ENCODE measurements at places on chromosomes 1 and 21.

- DNase-seq, result no peak
Measured at GRCh38 chr1:216851073-216851472, 127.8 kb upstream of the ESRRG start.

GRCh38 chr1:151720974-151721787 is at the start of gene RIIAD1:
Gene RIIAD1, plus strand, starts transcription at chr1:151721522. Its CDS starts 15 bp downstream, at chr1:151721537.
- peak; percentile 21 for DNase-seq

- DNase-seq, result peak; percentile 36
Measured at GRCh38 chr1:62977366-62977765, 193.4 kb downstream of the ATG4C start.

DNA sequence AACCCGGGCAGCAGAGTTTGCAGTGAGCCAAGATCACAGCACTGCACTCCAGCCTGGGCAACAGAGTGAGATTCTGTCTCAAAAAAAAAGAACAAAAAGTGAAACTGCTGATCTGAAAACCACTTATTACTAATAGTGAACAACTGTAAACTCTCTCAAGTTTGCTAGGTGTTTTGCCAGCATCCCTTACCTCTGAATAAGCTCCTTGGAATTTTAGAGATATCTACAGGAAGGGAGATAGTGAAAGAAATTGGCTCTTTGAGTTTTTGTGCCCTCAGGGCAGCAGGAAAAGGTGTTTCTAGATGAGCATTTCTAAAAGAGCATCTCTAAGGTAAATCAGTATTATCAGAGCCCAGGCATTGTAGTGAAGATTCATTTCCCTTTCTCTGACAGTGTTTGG is 27.1 kb downstream of the PARK7 start:
- DNase-seq, result no peak

DNA sequence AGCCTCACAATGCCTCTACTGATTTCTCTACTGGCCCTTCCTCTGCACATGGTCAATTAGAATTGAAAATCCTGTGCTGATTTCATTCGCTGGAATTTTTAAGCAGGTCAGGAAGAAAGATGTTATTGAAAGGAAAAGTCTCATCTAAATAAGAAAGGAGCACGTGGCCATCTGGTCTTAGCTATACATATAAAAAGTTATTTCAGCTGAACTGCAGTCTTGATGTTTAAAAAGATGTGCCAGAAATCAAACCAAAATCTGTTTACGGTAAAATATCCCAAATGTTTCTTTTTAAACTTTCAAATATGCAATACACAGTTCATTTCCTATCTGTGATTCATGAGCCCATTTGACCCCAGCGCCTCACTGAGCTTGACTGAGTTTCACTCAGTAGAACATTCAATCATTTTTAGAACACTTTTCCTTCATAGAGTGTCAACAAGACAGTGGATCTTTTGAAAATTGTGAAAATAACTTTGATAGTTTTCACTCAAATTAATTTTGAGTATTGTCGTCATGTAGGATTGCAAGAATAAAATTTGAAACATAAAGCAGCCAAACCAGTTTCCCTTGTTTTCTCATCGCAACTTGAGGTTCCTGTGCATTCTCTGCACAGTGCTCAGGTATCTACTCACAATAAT is 293.6 kb downstream of the PTPRC start:
- DNase-seq, result peak; percentile 67

DNA sequence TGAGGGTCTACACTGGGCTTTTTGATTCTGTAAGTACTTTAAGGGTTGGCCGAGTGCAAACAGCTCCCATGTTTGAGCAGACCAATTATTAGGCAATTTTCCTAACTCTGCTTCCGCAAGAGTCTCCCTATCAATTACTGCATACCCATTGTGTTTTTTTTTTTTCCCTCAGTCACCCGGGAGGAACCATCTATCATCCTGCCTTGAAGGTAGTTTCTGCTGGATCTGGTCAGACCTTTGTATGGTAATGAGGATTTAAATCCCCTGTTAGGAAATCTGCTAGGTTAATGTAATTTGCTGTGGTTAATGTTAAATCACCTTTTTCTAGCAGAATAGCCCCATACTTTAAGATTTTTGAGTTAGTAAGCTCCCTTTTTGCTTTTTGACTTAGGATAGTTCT is 40.8 kb upstream of the WARS2 start:
- DNase-seq, result no peak

DNA sequence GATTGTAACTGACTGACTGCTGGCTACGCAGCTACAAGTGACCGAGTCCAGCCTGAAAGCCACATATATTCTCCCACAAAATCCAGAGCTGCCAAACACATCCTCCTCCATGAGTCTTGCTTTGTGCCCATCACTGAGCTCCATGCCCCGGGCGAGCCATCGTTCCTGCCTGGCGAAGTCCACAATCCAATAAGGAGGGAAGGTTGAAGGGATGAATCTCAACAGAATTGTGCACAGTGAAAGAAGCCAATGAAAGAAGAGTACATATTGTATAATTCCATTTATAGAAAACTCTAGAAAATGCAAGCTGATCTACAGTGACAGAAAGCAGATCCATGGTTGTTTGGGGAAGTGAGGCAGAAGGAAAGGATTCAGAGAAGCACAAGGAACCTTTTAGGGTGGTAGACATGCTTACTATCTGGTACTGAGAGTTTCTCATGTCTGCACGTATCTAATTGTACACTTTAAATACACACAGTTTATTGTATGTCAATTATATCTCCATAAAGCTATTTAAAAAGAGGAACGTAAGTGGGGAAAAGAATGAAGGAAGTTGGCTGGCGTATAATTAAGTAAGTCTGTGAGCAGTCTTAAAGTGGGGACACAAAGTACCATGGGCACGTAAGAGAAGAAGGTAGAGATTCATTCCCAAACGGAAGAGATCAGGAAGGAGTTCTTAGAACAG is 115.9 kb upstream of the JUN start:
- no peak for DNase-seq

DNA sequence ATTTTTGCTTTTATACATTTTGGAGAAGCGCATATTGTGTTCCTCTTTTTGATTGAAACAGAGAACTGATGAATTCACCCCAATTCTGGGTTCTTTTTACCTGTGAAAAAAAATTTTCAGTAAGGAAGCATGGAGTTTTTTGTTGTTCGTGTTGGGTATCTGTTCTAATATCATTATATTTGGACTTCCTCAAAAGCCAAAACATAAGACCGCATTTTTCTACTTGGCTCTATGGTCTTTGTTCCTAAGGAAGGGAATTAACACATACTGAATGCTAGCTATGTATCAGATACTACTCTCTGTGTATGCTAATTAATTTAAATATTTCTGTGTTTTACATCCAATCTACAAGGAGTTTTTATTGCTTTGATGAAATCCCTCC is 12.9 kb downstream of the EPB41 start:
- DNase-seq, result no peak

DNA sequence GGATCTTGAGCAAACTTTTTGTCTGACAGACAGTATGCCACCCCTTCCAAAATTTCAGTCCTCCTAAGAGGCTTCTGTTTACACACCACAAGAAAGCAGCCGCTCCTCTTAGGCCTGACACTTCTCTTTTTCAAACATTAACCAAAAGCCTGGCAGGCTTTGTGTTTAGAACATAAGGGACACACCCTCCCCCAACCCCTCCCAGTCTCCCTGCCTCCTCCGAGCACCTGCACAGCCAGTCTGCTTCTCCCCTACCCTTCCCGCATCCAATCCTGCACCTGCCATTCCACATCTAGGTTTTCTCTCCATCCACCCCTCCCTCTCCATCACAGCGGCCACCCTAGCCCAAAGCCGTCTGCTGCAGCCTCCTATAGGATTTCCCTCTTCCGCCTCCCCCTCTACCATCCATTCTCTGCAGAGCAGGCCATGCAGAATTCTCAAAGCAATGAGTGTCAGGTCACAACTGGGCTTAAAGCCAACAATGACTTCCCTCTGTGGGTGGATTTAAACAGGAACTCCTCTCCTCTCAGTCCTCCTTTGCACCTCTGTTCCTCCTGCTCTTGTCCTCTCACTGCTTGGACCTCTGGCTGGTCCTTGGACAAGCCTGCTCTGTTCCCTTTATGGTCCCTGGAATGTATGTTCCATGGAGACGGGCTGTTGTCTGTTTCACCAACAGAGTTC is 478.2 kb downstream of the NPHP4 start:
- no peak for DNase-seq

GRCh38 chr1:167996266-167996665 is 59.4 kb upstream of the MPC2 start:
- DNase-seq, result no peak

GRCh38 chr1:184533915-184534314 is 147.1 kb downstream of the C1orf21 start:
- DNase-seq, result no peak

DNA sequence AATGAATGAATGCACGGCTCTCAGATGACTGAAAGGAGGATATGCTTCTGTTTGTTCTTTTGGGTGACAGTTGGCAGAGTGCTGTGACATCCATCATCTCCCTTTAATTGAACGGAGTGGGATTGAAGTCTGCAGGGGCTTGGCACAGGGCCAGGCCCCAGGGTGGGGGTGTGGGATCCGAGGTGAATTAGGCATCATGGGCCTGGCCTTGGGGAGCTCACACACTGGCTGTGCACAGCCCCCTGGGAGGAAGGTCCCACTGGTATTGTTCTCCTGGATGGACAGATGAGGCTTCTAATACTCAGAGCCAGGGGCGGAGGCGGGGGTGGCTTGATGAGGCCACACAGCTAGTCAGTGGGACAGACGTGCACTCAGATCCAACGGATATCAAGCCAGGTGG is 19.3 kb downstream of the EPHB2 start:
- DNase-seq, result no peak

DNA sequence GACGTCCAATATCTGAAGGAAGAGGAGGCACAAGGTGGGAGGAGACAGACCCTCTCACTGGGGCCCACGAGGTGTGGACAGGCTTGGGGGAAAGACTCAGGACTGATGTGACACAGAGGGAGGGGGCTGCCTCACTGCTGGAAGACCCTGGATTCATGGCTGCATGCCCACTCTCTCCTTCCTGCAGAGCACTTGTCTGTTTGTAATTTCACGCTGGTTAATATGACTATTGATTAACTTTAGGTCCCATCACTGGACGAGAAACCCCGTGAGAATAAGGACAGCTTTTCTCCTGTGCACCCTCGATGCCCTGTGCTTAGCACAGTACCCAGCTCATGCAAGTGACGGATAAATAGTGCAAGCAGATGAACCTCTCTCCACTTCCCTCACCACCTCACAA is 35.1 kb downstream of the CACNA1S start:
- DNase-seq, result no peak
